NCI-H1048 (cell line): ENCODE measurements at places on chromosomes 1 and 21.

GRCh38 chr1:7248549-7249199, 463.4 kb downstream of the CAMTA1 start:
- DNase-seq: no peak

DNA sequence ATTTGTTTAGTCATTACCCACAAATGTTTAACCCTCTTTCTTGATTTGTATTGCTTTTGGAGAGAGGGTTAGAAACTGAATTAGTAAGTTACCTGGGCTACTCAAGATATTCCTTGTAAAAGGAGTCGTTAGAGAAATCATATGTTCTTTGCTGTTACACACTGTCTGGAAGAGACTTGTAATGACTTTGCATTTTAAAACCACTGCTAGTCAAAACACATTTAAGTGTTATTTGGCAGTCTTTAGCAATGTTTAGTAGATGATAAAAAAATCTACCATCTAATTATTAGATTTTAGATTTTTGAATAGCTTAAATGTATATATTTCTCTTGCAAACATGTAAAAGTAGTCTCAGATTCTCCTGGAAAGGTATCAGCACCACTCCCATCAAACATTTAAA, 6.6 kb downstream of the OSBPL9 start:
- DNase-seq: no peak

- no peak for DNase-seq
Measured at GRCh38 chr1:204254031-204254661, 40.4 kb upstream of the GOLT1A start.

GRCh38 chr1:115074839-115075534, 14.3 kb downstream of the TSPAN2 start:
- no peak for DNase-seq

GRCh38 chr1:43965316-43965715, 4.5 kb upstream of the DPH2 start:
- no peak for DNase-seq

DNA sequence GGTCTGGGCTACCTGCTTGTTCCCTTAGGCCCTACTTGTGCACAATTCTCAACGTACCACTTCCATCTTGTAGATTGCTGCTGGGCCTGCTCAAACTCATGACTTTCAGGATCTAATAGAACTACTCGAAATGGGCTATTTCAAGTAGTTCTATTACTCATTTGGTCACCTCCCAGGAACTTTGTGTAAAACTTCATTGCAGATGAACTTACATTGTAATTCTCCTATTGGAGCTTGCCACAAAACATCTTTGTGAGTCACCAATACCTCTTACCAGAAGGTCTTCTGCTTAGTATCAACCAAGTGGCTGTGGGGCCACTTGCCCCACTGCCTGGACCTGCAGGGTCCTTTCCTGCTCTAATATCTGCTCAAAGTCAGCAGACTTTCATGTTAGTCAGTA, 10.7 kb upstream of the MYOCOS start:
- DNase-seq: no peak

DNA sequence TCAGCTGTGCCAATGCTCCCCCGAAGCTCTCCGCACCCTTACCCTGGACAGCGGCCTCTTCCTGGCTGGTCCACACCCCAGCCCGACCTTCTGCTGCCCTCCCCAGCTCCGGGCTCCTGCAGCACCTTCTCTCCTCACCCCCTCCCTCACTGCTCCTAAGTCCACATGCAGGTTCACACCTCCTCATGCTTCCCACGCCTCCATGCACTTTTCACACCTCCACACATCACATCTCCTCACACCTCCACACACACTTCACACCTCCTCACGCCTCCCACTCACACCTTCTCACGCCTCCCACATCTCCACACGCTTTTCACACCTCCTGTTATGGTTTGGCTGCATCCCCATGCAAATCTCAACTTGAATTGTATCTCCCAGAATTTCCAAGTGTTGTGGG, 18.9 kb downstream of the GPR137B start:
- no peak for DNase-seq

GRCh38 chr1:153364766-153365666, 7.4 kb downstream of the S100A9 start:
- no peak for DNase-seq

GRCh38 chr21:44918581-44919033, 2.1 kb downstream of the ITGB2 start:
- DNase-seq: no peak

DNA sequence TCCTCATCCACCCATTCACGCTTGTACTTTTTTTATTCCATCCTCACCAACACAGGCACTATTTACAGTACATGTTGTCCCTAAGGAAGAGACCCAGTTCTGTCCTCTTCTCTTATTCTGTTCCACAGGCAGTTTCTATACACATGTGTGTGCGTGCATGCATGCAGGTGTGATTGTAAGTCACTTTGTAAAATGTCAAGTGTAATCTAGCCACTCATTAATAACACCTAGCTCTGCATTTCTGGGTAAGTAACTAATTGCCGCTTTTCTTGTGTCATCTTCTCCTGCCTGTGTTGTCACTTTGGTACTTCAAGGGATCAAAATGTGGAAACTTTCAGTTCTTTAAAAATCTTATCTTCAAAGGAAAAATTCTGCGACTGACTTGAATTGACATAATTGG, 377.2 kb downstream of the SEC16B start:
- no peak for DNase-seq
